Stimulated activated CD8-positive, alpha-beta memory T cell treated with anti-CD3 and anti-CD28 coated beads, Interleukin-4, amount 100 ng/mL, for 1 hour (primary cell): ENCODE measurements at places on chromosomes 1 and 21.

DNA sequence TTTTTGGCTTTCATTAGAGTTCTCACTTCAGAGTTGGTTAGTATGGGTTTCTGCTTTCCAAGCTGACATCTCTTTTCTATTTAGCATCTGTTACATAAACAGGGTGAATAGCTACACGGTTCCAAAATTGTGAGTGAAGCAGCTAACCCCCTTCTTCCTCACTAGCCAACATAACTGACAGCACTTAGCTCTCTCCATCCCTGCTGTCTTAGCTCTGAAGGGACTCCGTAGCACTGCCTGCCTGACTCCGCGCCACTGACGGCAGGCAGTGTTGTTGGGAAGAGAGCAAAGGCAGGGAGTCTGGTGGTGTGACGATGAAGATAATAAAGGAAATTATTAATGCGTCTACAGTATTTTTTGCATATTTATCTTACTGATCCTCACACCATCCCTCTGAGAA is 247.0 kb downstream of the PTBP2 start:
- no peak for DNase-seq

DNA sequence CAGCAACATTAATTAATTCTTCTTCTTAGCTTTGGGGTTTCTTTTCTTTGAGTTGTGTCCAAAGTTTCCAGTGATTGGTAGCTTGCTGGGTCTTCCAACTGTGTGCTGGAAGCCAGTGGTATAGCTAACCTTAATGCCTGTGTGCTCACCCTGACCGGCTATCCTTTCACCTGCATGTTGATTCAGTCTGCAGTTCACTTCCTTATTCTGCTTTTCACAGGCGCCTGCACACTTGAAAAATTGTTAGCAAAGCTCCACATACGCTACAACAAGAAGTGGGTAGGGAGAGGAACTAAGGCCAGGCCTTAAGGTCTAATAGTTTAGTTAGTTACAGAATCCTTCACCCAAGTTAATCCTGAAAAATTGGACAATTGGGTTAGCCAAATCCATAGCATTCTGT is 35.7 kb downstream of the NCF2 start:
- DNase-seq, result no peak

DNA sequence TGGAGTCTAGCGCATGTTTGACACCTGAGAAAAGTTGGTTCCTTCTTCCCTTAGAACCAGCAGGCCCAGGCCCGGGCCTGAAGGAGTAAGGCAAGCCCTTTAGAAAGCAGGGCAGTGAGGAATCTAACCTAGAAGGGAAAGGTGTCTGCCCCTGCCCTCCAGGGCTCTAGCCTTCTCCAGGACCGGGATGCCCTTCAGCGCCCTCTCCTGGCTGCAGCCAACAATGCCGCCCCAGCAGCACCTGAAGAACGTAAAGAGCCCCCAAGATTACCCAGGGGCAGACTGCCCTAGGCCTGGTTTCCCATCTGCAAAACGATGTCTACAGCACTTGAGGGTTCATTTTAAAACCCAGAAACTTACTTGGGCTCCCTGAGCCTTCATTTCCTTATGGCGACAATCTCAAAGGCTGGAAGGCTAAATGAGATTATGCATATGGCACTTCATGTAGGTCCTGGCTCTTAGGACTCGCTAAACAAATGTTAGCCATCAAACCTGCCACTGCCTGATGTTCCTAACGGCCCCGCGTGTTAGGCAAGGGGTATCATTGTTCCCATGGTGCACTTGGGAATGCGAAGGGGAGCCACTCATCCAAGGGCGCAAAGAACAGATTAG is 106.7 kb upstream of the KLHDC7A start:
- DNase-seq, result no peak

DNA sequence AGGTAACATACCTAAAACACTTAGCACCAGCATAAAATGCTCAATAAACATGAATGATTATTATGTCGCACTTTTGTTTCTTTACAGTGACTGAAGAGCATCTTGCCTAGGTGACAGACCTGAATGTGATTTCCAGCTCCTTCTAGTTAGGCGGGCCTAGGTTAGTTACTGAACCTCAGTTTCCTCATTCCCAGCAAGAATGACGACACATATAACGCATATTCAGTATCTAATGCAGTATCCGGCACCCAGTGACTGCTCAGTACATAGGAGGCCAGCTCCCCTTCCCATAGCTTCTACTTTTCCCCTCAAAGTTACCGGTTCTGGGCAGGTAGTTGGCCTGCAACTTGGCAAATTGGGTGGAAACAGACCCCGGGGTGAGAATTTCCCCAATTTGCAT is 763 bp downstream of the AUNIP start:
- no peak for DNase-seq

- no peak for DNase-seq
Observed at GRCh38 chr1:223216531-223217205, 73.6 kb upstream of the TLR5 start.

GRCh38 chr1:21246905-21247642 is 43.2 kb downstream of the ECE1 start:
- DNase-seq, result no peak

- DNase-seq, result no peak
Observed at GRCh38 chr1:110150330-110151174, at the start of gene SLC6A17. SLC6A17 (plus strand) TSS chr1:110150494; CDS start chr1:110166930, 16,436 bp downstream.

- no peak for DNase-seq
Observed at GRCh38 chr1:177975588-177976495, 6.0 kb upstream of the SEC16B start.

DNA sequence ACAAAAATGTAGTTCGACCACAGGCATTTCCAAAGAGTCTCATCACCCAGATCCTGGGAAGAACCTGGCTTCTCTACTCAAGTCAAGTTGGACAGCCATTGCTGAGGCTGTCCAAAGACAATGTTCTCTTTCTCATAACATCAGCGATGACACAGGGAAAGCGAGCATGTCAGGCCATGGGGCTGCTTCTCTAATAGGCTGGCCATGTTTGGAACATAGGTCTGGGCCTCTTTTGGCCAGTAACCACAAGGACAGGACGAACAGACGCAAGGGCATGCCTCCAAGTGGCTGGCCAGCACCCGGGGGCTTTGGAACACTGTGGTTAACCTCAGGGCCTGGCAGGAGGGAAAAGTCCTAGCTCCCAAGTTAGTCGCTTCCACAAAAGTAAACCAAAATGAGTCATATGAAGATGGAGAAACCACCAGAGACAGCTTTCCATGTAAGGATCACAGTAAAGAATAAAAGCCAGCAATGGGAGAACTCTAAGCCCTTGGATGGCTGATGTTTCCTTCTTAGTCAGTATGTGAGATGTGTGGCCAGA is 80.6 kb upstream of the SLC44A3 start:
- no peak for DNase-seq

- no peak for DNase-seq
Observed at GRCh38 chr1:163796394-163796821, 474.7 kb downstream of the NUF2 start.

DNA sequence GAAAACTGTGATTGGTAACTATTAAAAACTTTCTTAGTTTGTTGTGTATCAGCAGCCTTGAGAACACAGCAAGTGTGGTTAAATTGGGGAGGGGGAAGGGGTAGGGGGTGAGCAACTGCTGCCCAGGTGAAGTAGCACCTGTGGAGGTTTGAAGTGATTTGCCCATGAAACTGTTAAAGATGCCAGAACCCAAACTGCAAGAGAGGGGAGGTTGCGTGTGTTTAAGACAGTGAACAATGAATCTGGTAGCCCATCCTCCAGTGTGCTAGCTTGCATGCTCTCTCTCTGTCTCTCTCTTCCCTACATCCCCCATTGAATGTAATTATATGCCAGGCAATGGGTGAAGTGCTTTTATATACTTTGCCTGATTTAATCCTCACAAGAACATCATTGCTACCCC is 154.7 kb downstream of the RUNX1 start:
- DNase-seq, result no peak
